Lower lobe of right lung (tissue), 2 donors: ENCODE measurements at places on chromosomes 11 and 22.

DNA sequence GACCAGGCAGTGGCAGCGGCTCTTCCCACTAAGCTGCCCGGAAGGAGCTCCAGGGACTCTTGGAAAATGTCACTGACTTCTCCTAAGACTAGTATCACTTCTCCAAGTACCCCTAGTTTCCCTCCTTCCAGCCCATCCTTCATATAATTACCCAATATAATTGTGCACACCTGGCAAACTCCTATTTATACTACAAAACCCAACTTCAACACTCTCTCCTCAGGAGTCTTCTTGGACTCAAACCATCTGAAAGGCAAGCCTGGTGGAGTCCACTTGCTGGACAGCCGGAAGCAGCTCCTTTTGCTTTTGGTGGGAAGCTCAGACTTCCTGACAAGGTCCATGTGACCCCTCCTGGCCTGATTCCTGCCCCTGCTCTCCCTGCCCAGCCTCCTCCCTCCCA, 955.9 kb downstream of the TBC1D22A start:
- DNase-seq: no peak

- DNase-seq: no peak
Measured at GRCh38 chr11:65187146-65187675, 5.5 kb downstream of the CAPN1 start.

- no peak for DNase-seq
Measured at GRCh38 chr11:85195934-85196333, 431.2 kb downstream of the DLG2 start.

DNA sequence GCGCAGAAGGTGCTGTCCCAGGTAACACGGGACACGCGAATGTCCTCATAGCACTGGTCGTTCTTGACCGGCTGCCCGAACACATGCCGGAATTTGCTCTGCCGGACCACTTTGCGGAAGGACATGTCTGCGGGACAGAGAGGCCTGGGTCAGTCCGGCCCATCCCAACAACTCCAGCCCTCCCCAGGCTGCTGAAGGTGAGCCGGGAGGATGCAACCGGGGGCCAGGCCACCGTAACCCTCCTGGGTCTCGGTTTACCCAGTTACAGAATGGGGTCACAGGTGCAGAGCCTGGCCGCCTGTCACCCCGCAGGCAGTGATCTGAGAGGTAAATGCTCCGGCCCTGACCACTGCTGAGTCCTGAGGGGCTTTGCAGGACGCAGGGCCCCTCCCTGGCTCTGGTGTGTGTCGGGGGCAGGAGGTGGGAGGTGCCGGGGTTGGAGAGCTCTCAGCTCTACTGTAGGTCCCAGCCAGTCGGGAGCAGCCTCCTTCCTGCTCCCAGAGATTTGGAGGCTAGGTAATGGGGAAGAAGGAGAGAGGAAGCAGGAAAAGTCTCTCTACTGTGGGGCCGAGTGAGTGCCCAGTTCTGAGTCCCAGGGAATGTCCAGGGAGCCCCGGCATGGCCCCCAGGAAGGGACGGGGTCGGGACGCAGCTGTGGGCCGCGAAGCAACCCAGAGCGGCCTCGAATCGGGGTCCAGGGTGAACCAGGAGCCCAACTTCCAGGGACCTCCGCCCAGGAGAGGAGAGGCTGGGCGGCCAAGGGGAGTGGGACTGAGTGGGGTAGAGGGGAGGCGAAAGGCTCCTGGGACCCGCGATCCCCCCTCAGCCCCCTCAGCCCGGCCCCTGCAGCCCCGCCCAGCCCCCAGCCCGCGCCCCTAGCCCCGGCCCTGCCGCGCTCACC, 522 bp downstream of the CORO1B start:
- no peak for DNase-seq

DNA sequence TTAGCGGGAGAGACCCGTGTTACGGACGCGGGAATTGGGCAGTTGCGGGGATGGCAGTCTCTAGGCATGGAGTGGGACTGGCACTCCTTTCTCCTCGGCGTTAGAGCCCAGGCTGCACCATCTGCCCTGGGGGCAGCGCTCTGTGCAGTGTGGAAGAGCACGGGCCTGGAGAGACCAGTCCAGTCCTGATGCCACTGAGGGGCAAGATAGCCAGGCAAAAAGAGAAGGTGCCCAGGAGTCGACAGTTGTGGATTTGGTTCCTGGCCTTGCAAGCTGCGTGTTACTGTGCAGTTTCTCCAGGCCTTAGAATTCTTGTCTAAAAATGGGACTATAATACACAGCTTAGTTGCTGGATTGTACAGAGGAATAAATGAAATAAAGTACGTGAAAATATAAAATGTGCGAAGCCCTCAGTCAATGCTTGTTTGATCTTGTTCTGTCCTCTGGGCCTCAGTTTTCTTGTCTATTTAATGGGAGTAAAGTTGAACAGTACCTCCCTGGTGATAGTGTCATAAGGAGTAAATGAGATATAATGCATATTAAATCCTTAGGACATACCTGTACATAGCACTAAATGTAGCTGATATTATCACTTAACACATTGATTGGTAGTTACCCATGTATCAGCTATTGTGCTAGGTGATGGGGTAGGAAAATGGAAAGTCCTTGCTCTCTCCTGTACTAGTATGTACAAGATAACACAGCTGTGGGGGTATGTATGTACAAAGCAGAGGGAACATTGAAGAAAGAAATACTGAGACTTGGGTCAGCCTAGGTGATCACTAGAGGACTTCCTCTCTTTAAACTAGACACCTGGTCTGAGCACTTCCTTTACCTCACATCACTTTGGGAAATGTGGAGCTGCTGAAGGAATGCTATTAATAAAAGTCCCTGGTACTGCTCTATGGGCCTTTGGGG, 1.2 kb downstream of the ATXN10 start:
- no peak for DNase-seq

- no peak for DNase-seq
Measured at GRCh38 chr22:35572556-35572955, 31.9 kb downstream of the RASD2 start.

DNA sequence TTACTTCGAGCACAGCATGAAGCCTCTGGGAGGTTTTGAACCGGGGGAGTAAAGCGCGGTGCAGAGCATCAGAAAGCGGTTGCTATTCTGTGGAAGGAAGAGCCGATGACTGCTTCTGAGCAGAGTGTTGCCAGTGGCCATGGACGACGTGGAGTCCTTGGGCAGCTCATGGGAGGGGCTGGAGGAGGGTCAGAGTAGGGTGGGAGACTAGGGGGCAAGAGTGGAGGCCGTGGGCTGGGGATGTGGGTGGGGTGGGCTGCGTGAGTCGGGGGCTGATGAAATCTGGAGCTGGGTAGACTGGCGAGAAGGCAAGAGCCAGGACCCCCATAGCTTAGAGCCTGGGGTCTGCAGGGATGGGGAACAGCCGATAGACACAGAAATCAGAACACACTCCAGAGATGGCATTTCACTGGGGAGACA, 40.2 kb downstream of the TBC1D22A start:
- DNase-seq: no peak

GRCh38 chr11:2390725-2391151, 9.8 kb upstream of the TSSC4 start:
- no peak for DNase-seq

DNA sequence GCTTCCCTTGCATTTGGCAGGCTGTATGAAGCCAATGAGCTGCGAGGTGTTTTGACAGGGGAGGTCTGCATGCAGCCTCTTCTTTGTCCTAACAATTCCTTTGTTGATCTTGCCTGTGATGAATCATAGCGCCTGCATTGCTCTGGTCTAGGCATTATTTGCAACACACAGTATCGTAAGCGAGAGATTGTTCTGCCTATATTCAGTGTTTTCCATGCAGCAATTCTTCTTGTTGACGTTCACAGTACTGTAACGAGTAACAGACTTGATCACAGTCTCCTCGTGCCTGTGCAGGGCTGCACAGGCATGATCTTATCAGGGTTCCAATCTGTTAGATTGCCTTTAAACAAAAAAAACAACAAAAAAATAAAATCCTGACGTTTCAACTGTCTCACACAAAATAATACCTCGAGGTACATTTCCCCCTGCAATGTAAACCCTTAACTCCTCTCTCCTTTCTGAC, 13.9 kb upstream of the ADSL start:
- no peak for DNase-seq

DNA sequence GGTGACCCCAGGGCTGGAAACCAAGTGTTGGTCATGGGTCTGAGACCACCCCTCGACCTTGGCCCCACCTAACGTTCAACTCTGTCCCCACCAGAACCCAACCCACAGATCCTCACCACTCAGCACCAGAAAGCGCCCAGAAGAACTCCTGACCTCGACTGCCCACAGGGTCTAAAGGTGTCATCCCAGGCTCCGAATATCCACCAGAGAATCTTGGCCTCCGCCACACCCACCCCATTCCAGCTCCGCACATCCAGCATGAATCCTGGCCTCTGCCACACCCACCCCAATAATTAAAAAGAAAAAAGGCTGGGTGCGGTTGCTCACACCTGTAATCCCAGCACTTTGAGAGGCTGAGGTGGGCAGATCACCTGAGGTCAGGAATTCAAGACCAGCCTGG, 1.3 kb downstream of the CERK start:
- DNase-seq: no peak

- no peak for DNase-seq
Measured at GRCh38 chr11:42913731-42914130, 398.1 kb upstream of the API5 start.

GRCh38 chr22:43885319-43885671, 6.5 kb downstream of the PNPLA5 start:
- no peak for DNase-seq

DNA sequence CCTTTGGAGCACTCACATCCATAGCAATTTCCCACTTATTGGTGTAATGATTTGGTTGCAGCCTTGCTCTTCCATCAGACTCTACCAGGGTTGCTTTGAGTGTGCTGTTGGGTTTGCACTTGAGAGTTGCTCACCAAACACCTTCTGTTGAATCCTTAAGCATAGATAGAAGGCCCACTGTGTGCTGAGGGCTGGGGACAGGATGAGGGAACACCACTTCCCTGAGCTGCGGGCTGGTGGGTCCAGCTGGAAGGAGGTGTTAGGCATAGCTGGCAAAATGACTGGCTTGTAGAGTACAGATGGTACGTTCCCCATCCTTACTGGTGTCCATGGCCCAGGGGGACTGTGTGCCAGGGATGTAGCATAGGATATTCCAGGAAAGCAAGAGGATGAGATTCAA, 3.9 kb downstream of the PRDM11 start:
- DNase-seq: no peak

DNA sequence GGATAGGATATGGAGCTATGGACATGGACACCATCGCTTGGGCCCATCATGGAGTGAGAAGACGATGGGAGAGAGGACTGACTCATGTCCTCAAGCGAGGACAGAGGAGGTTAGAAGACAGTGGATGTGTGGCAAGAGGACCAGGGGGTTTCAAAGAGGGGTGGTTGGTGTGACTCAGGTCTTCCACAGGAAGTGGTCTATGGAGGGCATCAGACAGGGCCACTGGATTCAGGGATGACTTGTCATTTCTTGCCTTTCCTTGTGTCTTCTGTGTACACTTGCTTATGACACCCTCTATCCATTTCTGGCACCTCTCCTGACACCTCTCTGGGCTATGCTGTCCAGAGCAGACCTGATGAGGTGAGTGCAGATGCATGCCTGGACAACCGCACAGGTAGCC, 115.4 kb downstream of the OSBP2 start:
- no peak for DNase-seq

GRCh38 chr11:128206461-128206860, 380.9 kb downstream of the ETS1 start:
- no peak for DNase-seq

GRCh38 chr11:90447618-90448017, 224.8 kb upstream of the CHORDC1 start:
- DNase-seq: no peak

DNA sequence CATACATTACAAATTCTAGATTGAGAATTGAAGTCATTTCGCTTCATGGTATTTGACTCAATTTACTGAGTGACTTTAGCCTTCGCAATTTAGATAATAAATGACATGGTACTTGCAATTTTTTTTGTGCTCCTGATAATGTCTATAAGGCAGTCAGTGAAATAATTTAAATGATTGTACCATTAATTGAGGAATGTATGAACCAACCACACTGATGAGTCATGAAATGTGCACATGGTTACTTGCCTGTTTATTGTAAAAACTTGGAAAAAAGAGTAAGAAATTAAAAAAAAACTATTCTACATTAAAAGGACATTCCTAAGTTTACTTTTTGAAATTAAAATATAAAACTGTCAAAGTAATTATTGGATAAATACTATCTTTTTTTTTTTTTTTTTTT, 43.3 kb downstream of the DNAJC24 start:
- DNase-seq: no peak

DNA sequence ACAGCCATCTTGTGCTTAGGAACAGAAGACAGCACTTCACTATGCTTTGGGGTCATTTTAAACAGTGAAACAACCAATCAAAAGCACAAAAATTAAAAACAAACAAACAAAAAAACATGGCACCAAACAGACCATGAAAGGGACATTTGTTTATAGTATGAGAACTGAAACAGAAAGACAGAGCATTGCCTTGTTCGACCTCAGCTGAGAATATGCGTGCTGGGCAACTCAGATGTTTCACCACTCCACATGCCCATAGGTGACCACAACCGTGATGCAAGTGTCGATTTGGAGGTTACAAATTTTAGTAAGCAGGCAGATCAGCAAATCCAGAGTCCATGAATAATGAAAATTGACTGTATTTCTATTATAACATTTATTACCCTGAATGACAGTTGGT, 30.0 kb downstream of the NNMT start:
- DNase-seq: no peak

- DNase-seq: no peak
Measured at GRCh38 chr22:43850529-43850928, 11.8 kb downstream of the SULT4A1 start.

DNA sequence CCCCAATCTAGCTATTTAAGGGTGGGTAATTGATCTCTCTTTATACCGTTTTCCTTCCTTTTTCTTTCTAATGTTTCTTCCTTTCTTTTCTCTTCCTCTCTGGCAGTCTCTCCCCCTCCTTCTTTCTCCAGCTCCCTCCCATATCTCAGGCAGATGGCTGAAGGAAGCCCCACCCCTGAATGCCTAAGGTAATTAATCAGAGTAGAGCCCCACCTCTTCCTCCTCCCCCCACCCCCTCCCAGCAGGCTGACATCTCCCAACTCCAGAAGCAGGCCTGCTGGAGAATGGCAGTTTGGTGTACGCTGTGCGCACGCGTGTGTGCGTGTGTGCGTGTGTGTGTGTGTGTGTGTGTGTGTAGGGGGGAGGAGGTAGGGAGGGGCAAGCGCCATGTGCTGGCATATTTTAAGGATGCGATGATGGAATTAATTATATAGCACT, 122.6 kb downstream of the APOL5 start:
- peak; percentile 84 for DNase-seq

GRCh38 chr11:97702951-97703350, 1313.1 kb downstream of the JRKL start:
- no peak for DNase-seq

DNA sequence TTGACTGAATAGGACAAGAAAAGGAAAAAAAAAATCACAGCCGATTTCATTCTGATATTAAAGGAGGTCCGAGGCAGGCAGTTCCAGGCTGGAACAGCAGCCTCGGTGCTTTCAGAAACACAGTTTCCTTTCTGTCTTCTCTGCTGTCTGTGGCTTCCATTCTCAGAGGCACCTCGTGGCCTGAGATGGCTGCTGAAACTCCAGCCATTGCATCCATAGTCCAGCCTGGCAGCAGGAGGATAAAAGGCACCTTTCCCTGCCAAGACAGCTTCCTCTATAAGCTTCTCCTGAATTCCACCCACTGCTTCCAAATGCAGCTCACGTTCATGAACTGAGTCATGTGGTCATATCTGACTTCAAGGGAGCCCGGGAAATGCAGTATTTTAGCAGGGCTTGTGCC, 390.5 kb downstream of the TBC1D22A start:
- DNase-seq: no peak
